ENCODE measurements at places on chromosomes 5 and 9.

DNA sequence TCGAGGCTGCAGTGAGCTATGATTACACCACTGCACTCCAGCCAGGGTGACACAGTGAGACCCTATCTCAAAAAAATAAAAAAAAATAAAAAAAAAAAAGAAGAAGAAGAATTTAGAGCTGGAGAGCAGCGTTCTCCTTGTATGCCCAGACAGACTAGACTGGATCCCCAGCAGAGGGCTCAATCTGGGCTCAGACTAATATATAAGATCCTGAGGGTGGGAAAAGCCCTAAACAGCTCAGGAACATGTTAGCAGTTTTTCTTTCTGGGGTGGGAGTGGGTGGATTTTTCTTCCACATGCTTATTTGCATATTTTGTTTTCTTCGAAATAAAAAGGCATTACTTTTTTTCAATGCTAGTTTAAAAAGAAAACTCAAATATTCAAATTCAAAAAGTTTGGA is 904 bp upstream of the BSPRY start:
- no peak for DNase-seq

DNA sequence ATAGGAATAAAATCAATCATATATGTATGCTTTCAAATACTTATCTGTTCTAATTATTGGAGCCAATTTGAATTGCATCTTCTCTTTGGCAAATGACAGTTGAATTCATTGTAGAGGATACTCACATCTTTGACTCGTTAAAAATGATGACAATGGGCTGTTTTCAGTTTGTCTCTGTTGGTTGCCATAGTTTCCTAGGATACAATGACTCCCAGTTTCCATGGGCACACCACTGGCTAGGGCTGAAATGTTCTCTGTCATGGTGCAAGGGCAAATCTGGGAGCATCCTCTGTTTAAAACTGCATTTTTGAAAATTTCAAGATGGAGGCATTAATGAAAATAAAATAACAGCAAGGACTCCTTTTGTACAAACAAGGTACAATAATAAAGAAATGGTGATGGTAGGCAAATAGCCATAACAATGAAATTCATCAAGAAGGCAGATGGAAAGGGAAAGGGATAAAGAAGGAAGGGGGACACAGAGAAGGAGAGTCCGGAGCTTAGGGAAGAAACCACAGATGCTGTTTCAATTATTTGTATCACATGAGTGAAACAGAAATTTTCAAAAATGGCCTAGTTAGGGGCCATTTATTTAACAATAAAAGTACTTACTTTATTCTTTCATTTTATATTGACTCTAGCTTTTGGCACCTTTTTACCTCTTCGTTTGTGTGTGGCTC is 378.8 kb upstream of the SEMA6A start:
- DNase-seq: no peak

DNA sequence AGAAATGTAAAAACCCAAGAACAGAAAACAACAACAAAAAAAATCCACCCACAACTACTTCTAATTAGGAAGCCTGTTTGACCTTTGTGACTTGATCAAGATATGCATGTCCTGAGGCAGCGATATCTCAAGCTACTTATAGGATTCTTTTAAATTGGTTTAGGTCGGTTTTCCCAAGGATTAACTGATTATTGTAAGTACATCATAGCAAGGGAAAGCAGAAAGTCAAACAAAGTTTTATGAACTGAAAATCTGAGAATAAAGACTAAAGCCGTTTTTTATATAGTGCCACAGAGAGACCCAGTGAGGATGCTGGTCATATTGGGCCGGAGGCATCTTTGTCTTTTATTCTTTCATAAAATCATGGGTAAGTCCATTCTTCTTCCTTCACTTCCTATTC is 72.0 kb downstream of the CD180 start:
- DNase-seq: no peak

- DNase-seq: peak; percentile 62
Measured at GRCh38 chr5:76256116-76256889, 146.8 kb upstream of the IQGAP2 start.

GRCh38 chr9:130837002-130837511 is 2.0 kb downstream of the ABL1 start:
- DNase-seq: no peak

- no peak for DNase-seq
Measured at GRCh38 chr9:125904155-125904851, 157.1 kb downstream of the PBX3 start.

DNA sequence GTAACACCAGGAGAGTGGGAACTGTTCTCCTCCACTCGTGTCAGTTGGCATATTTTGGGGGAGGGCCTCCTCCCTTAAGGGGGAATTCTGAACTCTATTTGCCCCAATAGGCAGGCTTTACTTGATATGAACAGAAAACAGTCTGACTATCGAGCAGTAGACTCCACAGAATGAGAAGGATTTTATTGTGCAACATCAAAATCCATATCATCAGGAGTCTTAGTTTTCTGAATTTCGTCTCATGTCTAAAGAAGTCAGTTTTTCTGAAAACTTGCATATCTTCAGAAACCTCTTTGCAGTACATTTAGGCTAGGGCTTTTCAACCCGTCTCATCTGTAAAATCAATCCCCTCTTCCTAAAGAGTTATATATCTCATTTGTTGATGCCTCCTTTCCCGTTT is 96.2 kb downstream of the AUH start:
- no peak for DNase-seq

- DNase-seq: no peak
Measured at GRCh38 chr5:157266286-157267007, 524 bp downstream of the CYFIP2 start.

- DNase-seq: no peak
Measured at GRCh38 chr9:127550751-127551150, 61.3 kb upstream of the STXBP1 start.

DNA sequence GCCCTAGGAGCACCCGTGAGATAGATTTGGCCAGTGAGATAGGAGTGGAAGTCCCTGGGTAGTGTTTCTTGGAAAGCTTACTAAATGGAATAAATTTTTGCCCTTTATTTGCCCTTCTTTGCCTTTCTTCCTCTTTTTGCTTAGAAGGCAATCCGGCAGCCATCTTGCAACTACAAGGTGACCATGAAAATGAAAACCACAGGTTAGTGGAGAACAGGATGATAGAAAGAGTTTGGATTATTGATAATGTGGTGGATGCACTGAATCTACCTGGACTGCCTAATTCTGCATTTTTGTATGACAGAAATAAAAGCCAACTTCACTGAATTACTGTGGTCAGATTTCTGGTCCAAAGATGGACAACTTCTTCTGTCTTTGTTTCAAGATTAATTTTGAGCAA is 33.2 kb downstream of the TARS1 start:
- DNase-seq: no peak

GRCh38 chr5:128695791-128696530 is 157.9 kb upstream of the FBN2 start:
- DNase-seq: peak; percentile 74

DNA sequence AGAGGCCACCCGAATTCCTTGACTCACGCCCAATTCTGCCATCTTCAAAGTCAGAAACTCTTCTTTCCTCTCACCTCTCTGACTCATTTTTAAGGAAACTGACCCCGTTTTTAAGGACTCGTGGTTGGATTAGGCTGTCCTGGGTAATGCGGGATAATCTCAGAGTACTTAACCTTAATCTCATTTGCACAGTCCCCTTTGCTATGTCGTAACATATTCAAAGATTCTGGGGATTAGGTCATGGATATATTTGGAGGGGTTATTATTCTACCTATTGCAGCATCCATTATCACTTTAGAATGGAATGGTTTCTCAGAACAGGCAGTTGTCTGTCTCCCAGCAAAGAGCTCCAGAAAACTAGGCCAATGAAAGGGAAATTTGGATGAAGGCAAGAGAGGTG is 80.8 kb upstream of the IL12B start:
- peak; percentile 39 for DNase-seq

DNA sequence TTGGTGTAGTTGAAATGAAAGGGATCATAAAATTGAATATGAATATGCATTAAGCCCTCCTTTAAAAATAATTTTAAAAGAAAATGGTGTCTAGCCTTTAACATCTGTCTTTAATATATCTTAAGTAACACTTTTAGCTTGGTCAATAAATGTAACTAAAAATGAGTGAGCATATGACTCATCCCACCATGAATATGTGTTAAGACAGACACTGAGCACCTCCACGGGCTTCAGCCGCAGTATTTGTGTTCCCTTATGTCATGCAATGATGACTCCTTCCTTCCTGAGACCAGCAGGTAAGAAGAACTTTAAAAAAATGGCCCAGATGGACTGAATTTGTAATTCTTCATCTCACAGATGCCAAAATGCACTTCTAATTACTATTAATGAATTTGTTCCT is 563.2 kb downstream of the NR2F1-AS1 start:
- peak; percentile 46 for DNase-seq

GRCh38 chr5:170805666-170806065 is 22.1 kb downstream of the GABRP start:
- DNase-seq: no peak

DNA sequence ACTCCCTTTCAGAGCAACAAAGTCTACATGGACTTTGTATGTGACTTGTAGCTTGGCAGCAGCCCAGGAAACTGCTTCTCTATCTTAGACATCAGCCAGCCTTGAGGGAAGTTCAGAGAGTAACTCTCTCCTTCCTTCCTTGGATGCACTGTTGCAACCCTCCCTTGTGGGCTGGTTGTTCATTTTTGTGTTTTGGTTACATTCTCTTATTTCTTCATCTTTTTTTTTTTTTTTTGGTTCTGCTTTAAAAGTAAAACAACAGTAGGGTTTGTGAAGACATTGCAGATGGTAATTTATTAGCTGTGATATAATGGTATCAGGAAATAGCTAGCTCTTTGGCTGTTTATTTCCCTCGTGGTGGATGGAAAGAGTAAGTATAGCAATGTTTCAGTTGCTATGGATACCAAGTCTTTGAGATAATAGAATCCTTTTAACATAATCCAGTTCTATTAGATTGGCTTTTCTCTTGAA is 97.9 kb upstream of the MAMDC2 start:
- DNase-seq: peak; percentile 79

DNA sequence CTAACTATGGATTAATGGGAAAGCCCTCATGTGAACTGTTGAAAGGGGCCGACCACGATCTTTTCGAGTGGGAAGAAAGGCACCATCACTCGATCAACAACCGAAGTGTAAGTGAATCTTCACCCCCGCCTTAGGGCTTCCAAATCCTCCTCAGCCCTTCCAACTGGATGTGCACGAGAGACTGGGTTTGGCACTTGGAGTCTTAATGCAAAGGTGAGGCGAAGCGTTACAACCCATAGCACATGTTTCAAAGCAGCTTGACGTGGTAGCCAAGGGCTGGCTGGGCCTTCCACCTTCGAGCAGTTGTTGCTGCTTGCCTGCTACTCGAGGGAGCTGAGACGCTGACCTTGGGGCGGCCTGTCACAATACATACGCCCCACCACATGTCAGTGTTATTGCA is 5.7 kb upstream of the LCN9 start:
- no peak for DNase-seq

DNA sequence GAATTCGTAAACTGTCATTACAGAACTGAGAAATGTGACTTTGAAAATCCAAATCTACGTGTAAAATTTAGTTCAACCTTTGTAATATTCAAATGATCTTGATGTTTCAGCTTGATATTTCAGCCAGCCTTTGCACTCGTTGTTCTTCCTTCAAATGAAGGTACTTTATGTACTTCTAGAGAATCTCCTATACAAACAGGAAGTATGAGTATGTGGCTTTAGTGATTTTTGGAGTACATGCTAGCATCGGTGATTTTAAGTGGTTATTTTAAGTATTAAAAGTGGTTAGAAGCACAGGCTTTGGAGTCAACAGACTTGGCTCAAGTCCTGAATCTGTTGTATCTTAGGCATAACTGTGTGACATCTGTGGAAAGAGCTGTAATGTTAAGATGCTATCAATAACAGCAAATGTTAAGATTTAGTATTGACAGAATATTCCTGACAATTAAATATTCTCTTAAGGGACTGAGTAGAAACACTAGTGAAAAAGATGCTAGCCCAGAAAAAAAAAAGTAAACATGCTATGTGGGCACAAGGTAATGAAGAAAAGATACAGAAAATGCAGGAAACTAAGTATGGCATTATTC is 398.0 kb downstream of the ADGRV1 start:
- DNase-seq: peak; percentile 15

- no peak for DNase-seq
Measured at GRCh38 chr5:4022056-4022670, 426.5 kb downstream of the IRX1 start.

GRCh38 chr9:97845130-97845529 is 7.9 kb upstream of the FOXE1 start:
- DNase-seq: no peak

- DNase-seq: no peak
Measured at GRCh38 chr9:108671794-108672193, 184.0 kb downstream of the ACTL7B start.

- no peak for DNase-seq
Measured at GRCh38 chr5:8895599-8895998, 650.3 kb downstream of the SEMA5A start.

GRCh38 chr5:4255441-4255840 is 659.8 kb downstream of the IRX1 start:
- no peak for DNase-seq

DNA sequence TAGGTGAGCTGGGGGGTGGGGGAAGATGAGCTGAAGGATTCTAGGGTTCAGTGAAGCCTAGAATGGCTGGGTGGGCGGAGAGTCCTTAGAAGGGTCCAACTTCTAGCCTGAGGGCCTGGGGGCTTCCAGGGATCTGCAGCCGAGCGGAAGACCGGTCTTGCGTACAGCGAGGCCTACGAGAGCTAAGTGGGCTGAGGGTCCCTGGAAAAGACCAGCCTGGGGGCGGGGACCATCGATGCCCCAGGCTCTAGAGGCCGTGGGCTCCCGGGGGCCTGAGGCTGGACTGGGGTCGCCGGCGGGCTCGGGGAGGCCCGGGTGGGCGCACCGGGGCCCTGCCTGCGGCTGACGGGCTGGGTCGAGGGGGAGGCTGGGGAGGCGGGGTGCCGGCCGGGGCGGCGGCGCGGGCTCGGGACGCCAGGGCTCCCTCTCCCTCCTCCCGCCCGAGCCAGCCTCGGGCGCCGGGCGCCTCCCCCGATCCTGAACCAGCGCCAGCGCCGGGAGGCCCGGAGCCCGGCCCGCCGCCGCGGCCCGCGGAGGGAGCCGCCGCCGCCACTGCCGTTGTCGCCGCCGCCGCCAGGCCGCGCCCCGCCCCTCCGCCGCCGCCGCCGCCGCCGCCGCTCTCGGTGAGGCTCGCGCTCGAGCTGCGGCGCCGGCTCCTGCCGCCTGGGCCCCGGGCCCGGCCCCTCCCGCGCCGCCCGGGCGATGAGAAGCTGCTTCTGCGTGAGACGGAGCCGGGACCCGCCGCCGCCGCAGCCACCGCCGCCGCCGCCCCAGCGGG is at the start of gene MVB12B:
Gene MVB12B (plus strand): TSS at position 602 of the 778 bp plus-strand sequence. CDS start 101 bp downstream, at position 703.
- DNase-seq: no peak

DNA sequence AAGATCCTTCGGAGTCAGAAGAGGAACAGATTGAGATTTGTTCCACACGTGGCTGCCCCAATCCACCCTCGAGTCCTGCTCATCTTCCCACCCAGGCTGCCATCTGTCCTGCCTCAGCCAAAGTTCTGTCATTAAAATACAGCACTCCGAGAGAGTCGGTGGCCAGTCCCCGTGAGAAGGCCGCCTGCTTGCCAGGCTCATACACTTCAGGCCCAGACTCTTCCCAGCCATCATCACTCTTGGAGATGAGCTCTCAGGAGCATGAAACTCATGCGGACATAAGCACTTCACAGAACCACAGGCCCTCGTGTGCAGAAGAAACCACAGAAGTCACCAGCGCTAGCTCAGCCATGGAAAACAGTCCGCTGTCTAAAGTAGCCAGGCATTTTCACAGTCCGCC is 85.9 kb downstream of the GOLPH3 start:
- DNase-seq: no peak

Data from amniotic epithelial cell (primary cell).